ENCODE measurements at places on chromosomes 4 and X. TPM values are rescaled to one million over a fixed set of nuclear protein-coding genes. Genes with fewer than 3 reads are reported as not detected.
A peak's percentile ranks its signal among the peaks of the same experiment; 100 is the strongest.

DNA sequence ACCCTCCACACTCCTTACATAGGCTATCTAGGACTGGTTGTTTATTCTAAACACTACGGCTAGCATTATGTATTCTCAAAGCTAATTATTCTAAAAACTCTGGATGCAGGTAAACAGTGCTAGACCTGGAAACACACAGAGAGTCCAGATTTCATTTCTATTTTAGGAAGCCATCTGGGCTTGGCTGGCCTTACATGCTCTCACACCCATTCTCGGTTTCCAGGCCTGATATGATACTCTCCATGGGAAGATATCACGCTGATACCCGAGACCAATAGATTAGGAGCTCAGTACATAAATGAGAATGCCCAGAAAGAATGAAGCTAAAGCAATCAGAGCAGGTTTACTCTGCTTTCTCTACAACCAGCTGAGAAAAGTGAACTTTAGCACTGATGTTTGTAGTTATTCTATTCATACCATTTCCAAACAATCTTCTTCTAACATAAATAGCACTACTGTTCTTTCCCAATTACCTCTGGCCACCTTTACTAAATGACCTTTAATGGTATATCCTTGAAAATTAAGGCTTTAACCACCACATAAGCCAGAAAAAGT is 973.3 kb downstream of the PCDH18 start:
- no peak for DNase-seq

GRCh38 chr4:70712150-70712549 is 9.6 kb upstream of the RUFY3 start:
- DNase-seq = no peak

- no peak for DNase-seq
These were observed 48.8 kb downstream of the HS6ST2 start for GRCh38 chrX:132909643-132910042.

DNA sequence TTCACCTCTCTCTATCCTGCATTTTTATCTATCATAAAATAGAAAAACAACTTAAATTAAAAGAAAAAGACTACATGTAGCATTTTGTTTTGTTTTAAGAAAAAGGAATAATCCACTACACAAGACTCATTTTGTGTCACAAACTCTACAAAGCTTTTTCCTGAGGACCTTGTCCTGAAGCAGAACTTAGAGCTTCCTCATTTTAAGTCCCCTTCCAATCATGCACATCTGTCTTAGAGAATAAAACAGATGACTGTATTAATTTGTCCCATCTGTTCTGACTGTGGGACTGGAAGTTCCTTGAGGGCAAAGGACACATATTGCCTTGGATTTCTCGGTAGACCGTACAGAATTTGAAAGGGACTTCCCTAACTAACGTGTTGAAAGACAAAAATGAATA is 218.5 kb downstream of the COL25A1 start:
- DNase-seq = no peak

DNA sequence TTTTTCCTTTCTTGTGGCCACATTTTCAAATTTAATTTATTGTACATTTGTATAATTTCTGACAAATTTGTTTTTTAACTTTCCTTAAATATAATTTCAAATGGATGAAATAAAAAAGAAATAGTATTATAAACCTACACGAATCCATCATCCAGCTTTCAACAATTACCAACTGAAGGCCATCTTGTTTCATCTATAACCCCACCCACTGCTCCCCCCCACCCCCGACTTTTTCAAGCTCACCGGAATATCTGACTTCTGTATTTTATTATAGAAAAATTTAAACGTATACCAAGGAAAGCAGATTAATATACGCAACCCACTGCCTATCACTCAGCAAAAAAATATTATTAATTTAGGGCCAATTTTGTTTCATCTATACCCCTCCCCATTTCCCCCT is 1.1 kb downstream of the MORF4L2 start:
- DNase-seq = no peak

DNA sequence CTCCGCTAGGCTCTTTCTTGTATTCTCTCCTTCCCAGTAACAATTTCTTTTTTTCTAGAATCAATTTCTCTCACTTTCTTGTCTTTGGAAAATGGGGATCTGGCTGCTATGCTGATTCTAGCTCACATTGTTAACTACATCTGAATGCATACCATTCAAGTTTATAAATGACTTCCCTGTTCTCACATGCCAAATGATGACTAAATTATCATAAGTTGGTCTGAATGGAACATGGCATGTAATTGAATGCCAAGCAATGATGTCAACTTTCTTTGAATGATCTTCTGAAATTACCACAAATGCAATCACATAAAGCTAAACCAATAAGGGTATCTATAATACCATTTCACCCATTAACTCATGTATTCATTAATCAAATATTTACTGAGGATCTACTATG is 2.7 kb upstream of the ITM2A start:
- DNase-seq = no peak

DNA sequence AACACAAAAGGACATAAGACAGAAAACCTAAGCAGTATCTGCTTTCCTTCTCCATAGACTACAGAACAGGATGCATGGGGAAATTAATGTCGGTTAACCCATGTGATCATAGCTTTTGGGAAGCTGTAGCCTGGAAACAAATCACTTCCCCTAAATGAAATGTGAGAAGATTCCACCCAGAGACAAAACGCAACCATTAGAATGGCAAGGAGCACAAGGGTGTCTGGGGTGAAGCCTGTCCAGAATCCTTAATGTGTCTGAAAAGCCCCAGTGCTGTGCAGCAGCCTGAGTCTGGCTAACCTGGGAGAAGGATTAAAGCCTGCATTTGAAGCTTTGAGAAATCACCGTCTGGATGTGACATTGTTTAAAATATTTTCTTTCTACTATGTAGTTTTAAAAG is 213.3 kb downstream of the ANKRD50 start:
- DNase-seq = no peak

DNA sequence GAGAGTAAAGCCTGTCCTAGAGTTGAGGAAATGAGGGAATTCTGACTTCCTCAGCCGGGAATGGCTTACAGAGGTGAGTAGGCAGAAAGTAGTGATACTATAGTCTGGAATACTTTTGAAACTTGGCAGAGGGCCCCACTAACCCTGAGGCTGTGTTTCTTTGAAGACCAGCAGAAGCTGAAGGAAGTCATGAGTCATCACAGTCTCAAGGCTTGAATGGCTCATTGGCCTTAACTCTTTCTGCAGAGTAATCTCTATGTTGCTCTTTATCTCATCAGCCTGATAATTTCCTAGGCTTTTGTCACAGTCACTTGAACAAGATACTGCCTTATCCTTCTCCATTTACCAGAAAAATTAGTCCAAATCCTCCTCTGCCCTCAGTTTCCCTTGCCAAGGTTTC is 80.8 kb downstream of the ANKRD50 start:
- peak; percentile 34 for DNase-seq

GRCh38 chr4:147844781-147845180 is 112.9 kb downstream of the ARHGAP10 start:
- no peak for DNase-seq

GRCh38 chr4:96390404-96390803 is 550.5 kb downstream of the PDHA2 start:
- DNase-seq = no peak

- no peak for DNase-seq
These were observed 71.3 kb downstream of the AFAP1 start for GRCh38 chr4:7868436-7868775.

DNA sequence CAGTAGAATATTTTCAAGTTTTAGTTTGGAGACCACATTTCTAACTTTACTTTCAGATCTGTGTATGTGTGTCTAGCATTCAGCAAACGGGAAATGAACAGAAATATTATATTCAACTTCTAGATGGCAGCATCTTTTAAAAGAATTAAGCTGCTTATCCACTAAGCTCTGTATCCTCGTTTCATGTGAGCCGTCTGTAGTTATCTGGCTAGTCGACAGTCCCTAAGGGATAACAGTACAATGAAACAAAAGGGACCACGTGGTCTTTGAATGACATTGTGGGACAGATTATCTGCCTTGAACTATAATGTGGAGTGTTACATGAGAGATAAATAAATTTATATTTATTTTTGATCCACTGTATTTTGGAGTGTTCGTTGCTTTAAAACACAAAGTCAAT is 35.8 kb upstream of the PRSS12 start:
- no peak for DNase-seq

DNA sequence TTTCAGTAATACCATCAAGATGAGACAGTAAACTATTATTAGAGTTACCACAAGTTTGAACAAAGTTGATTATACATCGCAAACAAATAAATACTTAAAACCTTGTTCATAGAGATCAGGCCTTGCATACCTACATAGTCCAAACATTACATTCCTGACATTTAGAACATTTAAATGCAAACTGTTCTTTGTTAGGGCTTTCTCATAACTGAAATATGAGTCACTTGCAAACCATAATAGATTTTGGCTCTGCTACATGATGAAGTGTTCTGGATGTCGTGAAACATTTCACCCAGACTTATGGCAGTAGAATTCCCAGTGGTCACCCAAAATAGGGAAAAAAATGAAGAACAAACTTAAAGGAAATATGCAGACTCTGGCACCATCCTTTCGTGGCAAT is 75.0 kb downstream of the FAT4 start:
- DNase-seq = no peak

DNA sequence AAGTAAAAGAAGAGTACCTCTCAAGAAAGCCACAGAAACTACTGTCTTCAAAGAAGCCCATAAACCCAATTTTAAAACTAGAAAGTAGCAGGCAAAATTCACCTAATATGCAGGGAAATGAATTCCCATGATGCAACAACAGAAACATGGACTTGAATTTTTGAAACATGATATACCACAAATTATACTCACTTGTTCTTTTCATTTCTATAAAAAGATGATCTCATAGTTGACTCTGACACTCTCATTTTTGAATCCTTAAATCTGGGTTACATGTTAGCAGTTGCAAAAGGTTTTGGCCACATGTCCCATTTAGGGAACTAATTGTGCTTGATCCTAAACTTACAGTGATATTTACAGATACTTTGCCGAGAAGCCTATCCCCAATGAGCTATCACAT is 1130.8 kb downstream of the FAT4 start:
- DNase-seq = no peak

DNA sequence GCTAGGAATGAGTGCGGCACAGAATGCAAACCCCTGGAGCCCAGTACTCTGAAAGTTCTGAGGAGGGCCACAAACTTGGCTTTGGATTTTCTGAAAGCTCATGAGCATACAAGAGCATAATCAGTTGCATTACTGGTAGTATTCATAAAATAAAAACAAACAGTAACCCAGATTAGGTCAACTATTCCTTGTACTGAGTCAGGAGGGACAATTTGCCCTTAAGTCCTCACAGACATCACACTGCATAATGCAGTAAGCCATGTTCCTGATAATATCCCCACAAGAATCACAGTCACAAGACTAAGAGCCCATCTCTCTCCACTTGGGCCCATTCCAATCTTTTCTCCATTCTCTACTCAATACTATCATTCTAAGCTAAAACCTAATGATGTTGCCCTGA is 126.9 kb upstream of the NEIL3 start:
- DNase-seq = no peak

DNA sequence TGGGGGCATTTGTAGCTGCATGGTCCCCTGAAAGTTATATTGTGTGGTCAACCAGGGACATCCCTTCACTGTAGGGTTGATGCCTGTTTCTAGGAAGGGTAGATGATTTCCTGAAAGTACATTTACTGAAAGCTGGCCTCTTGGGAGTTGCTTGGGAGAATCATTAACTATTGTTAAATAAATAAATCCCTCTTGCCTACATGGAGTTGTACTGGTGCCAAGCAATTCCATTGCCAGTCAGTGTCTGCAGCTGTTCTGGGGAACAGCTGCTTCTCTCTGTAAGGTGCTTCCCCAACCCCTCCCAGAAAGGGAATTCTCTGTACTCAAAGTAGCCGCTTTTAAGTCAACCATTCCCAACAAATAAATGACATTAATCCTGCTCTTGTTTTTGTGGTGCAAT is 51.1 kb downstream of the C4orf51 start:
- DNase-seq = no peak

DNA sequence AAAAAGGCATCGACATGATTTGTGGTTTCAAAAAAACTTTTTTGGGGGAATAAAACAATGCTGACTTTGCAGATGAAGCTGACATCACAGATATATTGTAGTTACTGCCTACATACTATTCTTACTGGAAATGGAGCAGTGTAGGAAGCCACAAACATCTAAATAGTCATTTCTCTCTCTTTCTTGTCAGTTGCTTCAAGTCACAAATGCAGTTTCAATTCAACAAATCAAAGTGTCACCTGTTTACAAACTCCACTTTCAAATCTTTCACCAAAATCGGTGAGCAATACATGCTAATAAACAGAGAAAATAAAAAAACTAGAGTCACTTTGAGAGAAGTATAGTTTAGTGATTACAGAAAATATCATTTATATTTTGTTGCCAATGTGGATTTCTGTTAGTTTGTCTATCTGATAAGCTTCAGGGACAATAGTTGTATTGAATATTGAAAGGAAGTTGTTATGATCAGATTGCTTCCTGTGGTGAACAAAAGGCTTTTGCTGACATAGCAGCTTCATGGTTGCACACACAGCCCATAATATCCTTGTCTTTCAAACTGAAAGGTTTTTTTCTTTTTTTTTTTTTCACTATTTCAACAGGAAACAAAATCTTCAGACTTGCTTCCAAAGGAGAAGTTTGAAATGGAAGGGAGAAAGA is 49.7 kb upstream of the PTPN13 start:
- no peak for DNase-seq

GRCh38 chr4:100823993-100824323 is 306.1 kb upstream of the EMCN start:
- DNase-seq = no peak

DNA sequence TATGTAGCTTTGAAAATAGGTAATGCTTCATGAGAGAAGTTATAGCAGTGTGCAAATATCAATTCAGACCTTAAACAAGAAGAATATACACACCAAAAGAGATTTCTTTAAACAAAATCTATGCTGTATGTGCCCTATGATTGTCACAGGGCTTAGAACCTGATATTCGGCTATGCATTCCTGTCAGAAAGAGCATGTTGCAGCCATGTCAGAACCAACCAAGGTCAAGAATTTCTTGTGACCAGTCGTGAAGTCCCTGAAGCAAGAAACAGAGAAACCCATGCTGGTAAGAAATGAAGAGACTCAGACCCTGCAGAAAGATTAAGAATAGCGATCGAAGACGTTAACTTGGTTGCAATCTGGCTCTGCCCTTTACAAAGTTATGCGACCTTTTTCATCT is 210.3 kb upstream of the SPIN4 start:
- DNase-seq = no peak

GRCh38 chr4:166675411-166675810 is 558.9 kb downstream of the SPOCK3 start:
- no peak for DNase-seq

Gene P2RY4
- polyA plus RNA-seq = 0.18 TPM

Gene CLCN4
- polyA plus RNA-seq = 5.0 TPM

Gene UGT2B11
- 1.9 TPM for polyA plus RNA-seq

Gene ANKRD50
- polyA plus RNA-seq = 36.5 TPM

Gene MSL3
- polyA plus RNA-seq = 38.7 TPM

Gene SUPT20HL1
- not detected for polyA plus RNA-seq
